Activated CD8-positive, alpha-beta memory T cell treated with anti-CD3 and anti-CD28 coated beads, Interleukin-2, amount 10 ng/mL, durations not matched to agents 7 days and 5 days (primary cell): ENCODE measurements at places on chromosomes 2 and 18.
A peak's percentile ranks its signal among the peaks of the same experiment; 100 is the strongest.

GRCh38 chr2:134457765-134458472 lies 204.0 kb downstream of the MGAT5 start:
- no peak for DNase-seq
- H3K4me3 ChIP-seq = no peak overlapping the region
- H3K4me1 ChIP-seq = peaks cover 2% of the 10 kb centered on the region
- no peak overlapping the region for H3K27ac ChIP-seq

- peaks cover 33% of the 10 kb centered on the region for H3K4me1 ChIP-seq
- no peaks in the 10 kb centered on the region for H3K36me3 ChIP-seq
- no peaks in the 10 kb centered on the region for H3K27me3 ChIP-seq
Measured at GRCh38 chr2:9693196-9693491, 62.3 kb upstream of the YWHAQ start.

GRCh38 chr2:139478165-139478914 lies 698.1 kb upstream of the NXPH2 start:
- no peak for DNase-seq
- no peaks in the 10 kb centered on the region for H3K4me1 ChIP-seq
- no peaks in the 10 kb centered on the region for H3K36me3 ChIP-seq
- H3K27me3 ChIP-seq = no peaks in the 10 kb centered on the region
- no peak overlapping the region for H3K27ac ChIP-seq
- H3K4me3 ChIP-seq = no peak overlapping the region

GRCh38 chr2:28616396-28616999 lies 120.6 kb downstream of the PLB1 start:
- no peak for DNase-seq
- no peak overlapping the region for H3K27ac ChIP-seq
- H3K36me3 ChIP-seq = no peaks in the 10 kb centered on the region
- peaks cover 45% of the 10 kb centered on the region for H3K4me1 ChIP-seq

DNA sequence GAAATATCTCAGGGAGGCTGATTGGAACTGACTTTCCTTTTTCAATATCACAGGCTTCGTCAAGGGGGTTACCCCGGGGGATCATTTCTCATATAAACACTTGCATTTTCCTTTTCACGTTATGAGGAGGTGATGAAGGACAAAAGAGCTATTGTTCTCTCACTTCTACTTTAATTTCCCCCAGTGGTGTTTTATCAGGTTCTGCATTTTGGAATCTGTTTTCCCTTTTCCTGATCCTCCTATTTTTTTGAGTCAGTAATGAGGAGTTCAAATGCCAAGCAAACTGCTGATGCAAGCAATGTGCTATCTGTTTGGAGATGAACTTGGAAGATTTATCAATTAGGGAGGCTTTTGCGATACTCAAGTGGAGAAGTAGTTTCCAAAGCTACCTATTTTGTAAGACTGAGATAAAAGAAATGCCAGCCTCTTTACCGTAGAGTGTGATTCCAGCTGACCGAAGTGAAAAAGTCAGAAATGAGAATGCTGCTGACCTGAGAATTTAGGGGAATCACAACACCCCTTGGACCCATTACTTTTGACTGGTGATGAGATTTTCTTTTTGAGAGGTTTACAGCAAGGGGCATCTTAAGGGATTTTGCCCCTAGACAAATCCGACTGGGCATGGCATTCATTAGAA lies 556.0 kb downstream of the RNF144A start:
- H3K27ac ChIP-seq = no peak overlapping the region
- peaks cover 56% of the 10 kb centered on the region for H3K4me1 ChIP-seq
- DNase-seq = no peak
- H3K27me3 ChIP-seq = no peaks in the 10 kb centered on the region

GRCh38 chr2:178870703-178871102 lies 63.5 kb upstream of the TTN start:
- DNase-seq = no peak
- peaks cover 19% of the 10 kb centered on the region for H3K4me1 ChIP-seq
- peaks cover 8% of the 10 kb centered on the region for H3K27me3 ChIP-seq

GRCh38 chr2:6443061-6443823 lies 422.5 kb downstream of the CMPK2 start:
- H3K4me1 ChIP-seq = no peaks in the 10 kb centered on the region
- no peaks in the 10 kb centered on the region for H3K36me3 ChIP-seq
- H3K4me3 ChIP-seq = no peak overlapping the region
- no peak overlapping the region for H3K27ac ChIP-seq

DNA sequence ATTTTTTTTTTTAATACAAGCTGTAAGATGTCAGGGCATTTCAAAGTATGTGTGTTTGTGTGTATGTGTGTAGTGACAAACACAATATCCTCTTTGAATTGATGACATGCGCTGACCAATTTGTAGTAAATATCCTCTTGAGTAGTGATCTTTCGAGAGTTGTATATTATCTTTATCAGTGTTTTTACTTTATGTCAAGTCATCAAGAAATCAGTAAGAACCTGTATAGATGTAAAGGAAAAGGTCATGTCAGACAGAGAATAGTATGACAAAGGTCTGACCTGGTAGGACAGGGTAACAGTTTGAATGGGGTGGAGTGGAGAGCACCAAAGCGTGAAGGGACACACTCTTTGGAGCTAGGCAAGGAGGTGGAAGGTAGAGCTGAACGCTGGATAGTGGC lies 1931.4 kb upstream of the CELF4 start:
- no peaks in the 10 kb centered on the region for H3K27me3 ChIP-seq
- H3K4me1 ChIP-seq = no peaks in the 10 kb centered on the region
- no peaks in the 10 kb centered on the region for H3K36me3 ChIP-seq
- no peak overlapping the region for H3K4me3 ChIP-seq

GRCh38 chr2:147051248-147051647 lies 793.6 kb upstream of the ACVR2A start:
- no peak for DNase-seq
- no peak overlapping the region for H3K27ac ChIP-seq
- H3K4me1 ChIP-seq = no peaks in the 10 kb centered on the region
- no peaks in the 10 kb centered on the region for H3K27me3 ChIP-seq
- H3K36me3 ChIP-seq = no peaks in the 10 kb centered on the region

DNA sequence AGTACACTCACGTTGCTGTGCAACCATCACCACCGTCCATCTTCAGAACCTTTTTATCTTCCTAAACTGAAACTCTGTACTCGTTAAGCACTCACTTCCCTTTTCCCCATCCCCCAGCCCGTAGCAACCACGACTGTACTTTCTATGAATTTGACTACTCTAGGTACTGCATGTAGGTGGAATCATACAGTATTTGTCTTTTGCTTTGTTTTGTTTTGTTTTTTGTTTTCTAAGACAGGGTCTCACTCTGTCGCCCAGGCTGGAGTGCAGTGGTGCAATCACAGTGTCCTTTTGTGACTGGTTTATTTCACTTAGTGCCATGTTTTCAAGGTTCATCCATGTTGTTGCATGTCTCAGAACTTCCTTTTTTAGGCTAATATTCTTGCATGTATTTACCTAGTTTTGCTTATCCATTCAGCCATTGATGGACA lies 7.0 kb upstream of the TYMS start:
- peak overlapping the region; percentile 45 for H3K4me3 ChIP-seq
- peaks cover 3% of the 10 kb centered on the region for H3K27me3 ChIP-seq
- DNase-seq = peak; percentile 74
- peaks cover 6% of the 10 kb centered on the region for H3K36me3 ChIP-seq
- H3K4me1 ChIP-seq = peaks cover 10% of the 10 kb centered on the region

- H3K27me3 ChIP-seq = no peaks in the 10 kb centered on the region
- peak overlapping the region; percentile 89 for H3K4me3 ChIP-seq
- DNase-seq = no peak
- peak overlapping the region; percentile 22 for H3K27ac ChIP-seq
- H3K4me1 ChIP-seq = peaks cover 53% of the 10 kb centered on the region
Measured at GRCh38 chr2:88053296-88053695, 2.3 kb downstream of the KRCC1 start.

GRCh38 chr18:13520741-13521140 lies 205.6 kb downstream of the FAM210A start:
- no peak overlapping the region for H3K27ac ChIP-seq
- H3K4me1 ChIP-seq = no peaks in the 10 kb centered on the region
- no peaks in the 10 kb centered on the region for H3K27me3 ChIP-seq
- H3K36me3 ChIP-seq = peaks cover 8% of the 10 kb centered on the region
- H3K4me3 ChIP-seq = no peak overlapping the region

DNA sequence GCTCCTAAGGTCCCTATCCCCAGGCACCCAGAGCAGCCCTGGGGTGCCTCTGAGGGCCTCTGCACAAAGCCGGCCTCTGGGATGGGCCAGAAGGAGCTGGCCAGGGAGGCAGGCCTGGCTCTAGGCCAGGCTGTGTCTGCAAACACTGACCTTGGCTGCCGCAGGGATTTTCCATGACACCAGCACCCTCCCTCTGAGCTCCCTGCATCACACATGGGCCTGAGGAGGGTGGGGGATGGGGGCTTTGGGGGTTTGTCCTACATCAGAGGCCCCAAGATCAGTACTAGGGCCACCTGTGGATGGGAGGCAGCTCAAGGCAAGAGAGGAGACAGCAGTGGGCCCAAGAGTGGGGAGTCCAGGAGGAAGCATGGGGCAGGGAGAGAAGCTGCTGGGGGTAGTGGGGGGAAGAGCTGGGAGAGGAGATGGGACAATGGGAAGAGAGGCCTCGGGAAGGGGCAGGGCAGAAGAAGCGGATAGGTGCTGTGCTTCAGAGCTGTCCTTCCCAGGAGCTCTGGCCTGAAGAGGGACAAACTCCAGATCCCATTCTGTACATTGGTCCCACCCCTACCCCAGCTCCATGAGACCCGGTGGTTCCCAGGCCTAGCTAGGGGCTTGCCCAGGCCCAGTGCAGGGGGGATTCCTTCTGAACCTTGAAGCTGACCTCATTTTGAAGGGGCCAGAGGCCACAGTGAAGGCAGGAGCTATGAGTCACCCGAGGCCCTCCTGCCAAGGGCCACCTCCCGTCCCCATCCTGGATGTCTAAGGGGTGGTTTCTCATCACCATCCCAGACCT lies 28.0 kb downstream of the KCNK3 start:
- no peak for DNase-seq
- H3K36me3 ChIP-seq = no peaks in the 10 kb centered on the region
- H3K27me3 ChIP-seq = peaks cover 3% of the 10 kb centered on the region
- no peak overlapping the region for H3K27ac ChIP-seq
- H3K4me1 ChIP-seq = no peaks in the 10 kb centered on the region

GRCh38 chr18:51655327-51655698 lies 457.8 kb upstream of the MEX3C start:
- H3K36me3 ChIP-seq = no peaks in the 10 kb centered on the region
- no peak overlapping the region for H3K27ac ChIP-seq
- H3K4me1 ChIP-seq = no peaks in the 10 kb centered on the region
- no peaks in the 10 kb centered on the region for H3K27me3 ChIP-seq
- H3K4me3 ChIP-seq = no peak overlapping the region

GRCh38 chr2:16626497-16626896 lies 39.1 kb downstream of the CYRIA start:
- H3K4me1 ChIP-seq = peaks cover 14% of the 10 kb centered on the region
- H3K36me3 ChIP-seq = no peaks in the 10 kb centered on the region
- H3K4me3 ChIP-seq = no peak overlapping the region
- no peak overlapping the region for H3K27ac ChIP-seq
